ENCODE measurements at places on chromosomes 13 and 19.

DNA sequence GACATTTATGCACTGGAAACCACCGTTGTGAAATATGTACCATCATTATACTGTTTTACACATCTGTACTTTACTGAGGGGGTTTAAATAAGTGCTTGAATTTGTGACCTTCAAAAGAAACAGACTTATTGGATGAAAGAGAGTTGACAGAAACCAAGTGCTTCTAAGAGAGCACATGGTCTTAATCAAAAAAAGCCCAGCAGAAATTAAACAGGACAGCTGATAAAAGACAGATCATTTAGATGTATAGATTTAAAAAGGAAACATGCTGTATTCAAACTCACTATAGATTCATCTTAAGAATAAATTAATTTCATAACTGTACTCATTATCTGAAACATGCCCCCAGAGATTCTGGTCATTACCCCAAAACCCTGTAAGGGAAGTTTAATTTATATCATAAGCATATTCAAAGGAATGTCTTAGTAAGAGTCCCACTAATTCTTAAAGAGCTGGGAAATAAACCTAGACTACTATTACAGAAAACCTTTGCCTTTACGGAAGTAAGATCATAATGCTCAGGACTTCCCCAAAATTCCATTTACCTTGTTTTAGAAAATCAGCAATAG is 421.8 kb downstream of the DCT start:
- DNase-seq: no peak

DNA sequence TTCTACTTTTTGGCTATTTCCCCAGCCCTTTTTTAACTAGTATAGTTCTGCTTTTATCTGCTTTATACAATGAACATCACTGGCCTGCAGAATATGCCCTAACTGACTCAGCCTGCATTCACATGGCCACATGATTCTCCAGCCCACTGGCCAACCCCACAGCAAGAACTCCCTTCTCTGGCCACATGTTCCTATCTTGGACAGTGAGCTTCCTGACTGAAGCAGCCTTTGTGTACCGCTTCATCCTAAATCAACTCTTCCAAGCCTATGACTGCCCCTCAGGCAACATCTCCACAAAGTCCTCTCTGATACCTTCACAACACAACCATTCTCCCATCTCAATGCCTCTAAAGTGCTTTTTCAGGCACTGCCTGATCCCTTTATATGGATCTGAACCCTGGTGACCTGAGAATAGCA is 214.1 kb downstream of the COL4A1 start:
- DNase-seq: no peak

DNA sequence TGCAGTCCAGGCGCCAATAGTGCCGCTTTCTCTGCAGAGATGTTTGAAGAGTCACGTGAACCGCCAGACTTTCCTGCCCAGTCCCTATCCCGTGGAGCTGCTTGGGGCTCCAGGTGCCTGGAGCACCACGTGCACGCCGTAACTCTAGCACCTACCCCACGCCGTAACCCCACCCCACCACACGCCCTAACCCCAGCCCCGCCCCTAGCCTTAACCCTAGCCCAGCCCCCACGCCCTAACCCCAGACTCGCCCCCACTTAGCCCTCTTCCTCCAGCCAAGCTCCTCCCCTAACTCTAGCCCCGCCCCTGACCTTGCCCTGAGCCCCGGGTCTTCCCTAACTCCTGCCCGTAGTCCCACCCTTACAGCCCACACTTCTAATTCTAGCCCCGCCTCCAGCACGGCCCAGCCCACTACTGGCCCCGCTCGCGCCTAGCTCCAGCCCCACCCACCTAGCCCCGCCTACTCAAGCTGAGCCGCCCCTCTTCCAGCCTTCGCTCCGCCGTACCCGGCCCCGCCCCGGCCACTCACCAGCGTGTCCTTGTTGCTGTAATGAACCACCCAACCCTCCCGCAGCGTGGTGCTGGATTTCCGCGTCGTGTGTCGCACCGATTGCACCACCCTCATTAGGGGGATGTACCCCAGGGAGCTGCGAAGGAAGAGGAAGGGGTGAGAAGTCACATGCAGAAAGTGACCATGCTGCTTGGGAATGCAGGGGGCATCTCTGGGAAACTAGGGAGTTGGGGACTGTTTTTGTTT is 19.5 kb downstream of the PRKD2 start:
- no peak for DNase-seq

DNA sequence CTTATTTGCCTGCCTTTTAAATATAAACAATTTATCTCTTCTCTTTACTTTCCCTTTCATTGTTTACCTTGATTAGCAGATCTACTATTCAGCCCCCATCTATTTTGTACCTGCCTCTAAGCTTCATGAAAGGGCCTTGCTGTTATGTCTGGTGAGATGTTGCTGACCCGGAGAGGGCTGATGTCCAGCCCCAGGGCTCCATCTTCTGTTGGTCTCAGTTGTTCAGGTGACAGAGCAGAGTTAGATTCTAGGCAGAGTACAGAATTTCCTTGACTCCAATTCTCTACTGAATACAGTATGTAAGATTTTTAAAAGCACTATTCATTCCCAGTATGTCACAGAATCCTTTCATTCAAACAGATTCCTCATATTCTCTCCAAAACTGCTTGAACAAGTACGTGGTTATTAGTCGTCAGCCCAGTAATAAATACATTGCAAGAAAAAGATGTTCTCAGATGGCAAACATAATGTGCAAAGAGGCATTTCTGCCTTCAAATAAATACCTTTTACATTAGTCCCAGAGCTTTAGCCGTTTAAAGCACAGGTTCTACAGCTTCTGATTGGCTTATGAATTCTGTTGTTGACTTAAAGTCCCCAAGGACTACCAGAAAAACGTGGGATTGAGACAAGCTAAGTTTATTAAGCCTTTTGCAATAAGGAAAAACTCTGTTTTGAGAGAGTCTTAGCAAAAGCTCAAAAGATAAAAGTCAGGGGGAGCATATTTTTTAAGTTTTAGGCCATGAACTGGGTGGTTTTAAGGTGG is 159.1 kb downstream of the GPC5 start:
- DNase-seq: no peak

- DNase-seq: no peak
Observed at GRCh38 chr13:95494082-95494681, 58.3 kb upstream of the CLDN10 start.

DNA sequence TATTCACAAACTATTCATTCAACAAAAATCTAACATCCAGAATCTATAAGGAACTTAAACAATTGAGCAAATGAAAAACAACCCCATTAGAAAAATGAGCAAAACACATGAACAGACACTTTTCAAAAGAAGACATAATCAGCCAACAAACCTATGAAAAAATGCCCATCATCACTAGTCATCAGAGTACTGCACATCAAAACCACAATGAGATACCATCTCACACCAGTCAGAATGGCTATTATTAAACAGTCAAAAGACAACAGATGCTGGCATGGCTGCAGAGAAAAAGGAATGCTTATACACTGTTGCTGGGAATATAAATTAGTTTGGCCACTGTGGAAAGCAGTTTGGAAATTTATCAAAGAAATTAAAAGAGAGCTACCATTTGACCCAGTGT is 487.6 kb downstream of the GPC6 start:
- no peak for DNase-seq

DNA sequence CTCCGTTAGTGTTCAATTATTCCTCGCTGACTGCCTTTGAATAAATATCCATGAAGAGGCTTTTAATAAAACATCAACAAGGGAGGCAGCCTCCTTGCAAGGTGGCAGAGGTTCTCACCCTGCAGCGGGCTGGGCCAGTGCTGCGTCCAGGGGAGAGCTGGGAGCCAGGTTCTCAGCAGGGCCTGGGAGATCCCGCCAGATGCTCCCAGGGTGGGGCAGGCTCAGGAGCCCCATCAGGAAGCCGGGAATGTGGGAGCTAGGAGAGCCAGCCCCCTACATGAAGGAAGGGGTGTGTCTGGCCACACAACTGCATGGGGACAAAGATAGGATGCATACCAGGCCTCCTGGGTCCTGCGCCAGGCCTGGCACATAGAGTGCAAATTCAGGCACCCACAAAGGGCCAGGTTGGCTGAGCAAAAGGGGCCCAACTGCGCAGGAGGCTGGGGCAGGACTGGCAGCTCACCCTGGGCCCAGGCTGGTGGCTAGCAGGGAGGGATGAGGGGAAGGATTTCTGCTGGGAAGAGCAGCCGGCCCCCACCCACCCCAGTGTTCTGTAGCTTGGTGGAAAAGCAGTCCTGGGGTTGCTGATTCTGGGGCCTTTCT is 22.8 kb downstream of the VSTM2B start:
- DNase-seq: no peak

DNA sequence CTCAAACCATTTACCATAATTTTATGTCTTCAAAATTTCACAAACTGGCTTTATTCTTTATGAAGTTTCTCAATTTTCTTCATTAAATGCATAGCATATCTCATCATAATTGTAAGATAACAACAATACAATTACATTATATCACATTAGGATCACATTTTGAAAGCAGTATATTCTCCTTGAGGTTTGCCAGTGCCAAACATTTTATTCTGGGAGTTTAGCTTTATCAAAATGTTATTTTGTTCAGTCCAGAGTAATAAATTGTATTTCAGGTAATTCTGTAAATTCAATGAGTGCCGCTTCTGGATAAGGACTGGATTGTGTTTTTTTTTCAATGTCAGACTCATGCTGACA is 234.6 kb upstream of the MIR17HG start:
- no peak for DNase-seq

DNA sequence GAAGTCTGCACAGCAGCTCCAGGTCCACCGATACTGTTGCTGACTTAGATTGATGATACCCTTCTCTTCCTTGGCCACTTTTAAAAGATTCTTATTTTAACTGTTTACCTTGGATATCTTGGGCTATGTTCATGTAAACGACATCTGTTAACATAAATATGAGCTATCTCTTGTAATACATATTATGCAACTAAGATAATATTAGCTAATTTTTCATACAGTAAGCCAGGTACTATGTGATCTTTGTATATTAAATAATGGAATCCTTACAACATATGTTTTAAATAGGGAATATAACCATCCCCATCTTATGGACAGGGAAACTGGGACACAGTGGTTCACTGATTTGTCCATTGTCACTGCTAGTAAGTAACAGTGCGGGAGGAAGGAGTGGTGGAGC is 37.9 kb downstream of the TNFRSF19 start:
- DNase-seq: no peak

GRCh38 chr13:108407495-108407894 is 138.0 kb downstream of the TNFSF13B start:
- DNase-seq: no peak

DNA sequence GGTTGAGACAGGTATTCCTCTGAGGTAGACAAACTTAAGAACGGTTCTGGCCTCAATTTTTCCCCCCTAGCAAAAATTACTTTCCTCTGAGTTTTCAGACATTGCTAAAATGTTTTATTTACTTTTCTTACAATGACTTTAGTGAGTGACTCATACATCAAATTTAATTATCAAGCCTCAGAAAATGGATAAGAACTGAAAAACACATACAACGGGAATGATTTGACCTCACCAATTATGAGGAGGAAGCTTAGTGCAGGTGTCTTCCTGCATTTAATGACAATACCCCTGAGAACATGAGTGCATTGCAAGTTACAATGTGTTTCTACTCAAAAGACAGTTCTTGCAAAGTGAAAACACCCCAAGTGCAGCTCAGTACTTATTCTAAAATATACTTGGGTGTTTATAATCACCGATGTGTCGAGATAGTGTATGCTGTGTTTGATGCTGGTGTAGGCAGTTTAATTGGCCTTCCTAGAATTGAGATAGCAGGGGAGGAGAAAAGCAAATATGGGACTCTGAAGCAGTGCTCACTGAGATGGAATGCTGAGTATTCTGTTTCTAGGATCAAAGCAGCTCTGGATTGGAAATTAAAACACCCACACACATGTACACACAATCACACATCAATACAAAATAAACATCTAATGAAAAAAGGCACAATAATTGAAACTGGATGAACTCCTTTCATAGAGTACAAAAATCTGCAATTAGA is 189.5 kb upstream of the SLC10A2 start:
- DNase-seq: no peak

DNA sequence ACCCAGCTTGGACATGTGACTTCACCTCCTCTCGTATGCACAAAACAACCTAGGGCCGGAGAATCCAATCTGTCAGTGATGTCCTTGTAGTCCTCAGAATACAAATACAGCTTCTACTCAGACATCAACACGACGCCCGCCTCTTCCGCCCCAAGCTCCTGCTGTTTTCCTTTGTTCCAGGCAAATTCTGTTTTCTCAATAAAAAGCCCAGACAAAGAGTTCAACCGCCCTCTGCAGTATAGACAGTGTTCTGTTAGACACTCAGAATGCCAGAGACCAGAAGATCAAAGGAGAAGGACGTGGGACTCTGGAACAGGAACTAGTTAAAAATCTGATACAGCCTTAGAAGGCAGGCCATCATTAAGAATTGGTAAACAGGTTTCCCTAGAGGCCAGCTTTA is 42.0 kb upstream of the GGACT start:
- no peak for DNase-seq

DNA sequence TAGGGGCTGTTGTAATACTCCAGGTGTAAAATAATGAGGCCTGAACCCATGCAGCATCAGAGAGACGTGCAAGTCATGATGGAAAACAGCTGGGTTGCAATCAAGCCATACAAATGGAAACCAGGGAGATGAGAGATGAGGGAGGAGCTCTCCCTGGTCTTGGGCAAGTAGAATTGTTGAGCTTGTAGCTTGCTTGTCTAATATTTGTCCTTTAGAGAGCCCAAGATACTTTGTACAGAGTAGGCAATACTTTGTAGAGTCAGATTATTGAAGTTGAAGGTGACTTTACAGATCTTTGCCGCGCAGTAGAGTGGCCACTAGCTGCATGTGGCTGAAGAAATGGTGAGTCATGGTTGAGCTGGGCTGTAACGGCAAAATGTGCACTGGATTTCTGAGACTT is 8.3 kb downstream of the ATP8A2 start:
- no peak for DNase-seq

GRCh38 chr13:58960888-58961287 is 1202.8 kb downstream of the DIAPH3 start:
- DNase-seq: no peak

DNA sequence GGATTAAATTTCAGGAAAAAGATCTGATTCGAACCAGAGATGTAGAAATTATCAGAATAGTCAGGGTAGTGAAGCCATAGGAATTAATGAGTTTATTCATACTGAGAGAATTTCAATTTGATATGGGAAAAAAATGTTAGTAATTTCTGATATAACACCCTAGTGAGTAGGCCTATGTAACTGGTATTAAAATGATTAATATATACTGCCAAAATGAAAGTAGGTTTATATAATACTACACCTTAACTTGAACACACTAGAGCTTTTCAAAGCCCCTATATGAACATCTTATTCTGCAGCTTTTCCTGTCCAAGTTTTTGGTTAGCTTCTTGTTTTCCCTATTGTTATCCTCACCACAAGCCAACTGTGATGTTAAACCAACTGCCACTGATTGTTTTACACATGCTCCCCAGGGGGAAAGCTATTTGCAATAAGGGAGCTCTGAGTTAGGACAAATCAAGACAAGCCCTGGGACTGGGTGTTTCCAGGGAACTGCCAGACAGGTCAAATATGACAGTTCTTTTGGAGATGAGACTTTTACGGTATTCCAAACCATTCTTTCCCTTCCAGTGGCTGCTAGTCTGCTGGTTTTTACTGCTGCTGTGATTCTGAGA is 45.3 kb downstream of the FNDC3A start:
- DNase-seq: no peak

GRCh38 chr13:34416971-34417380 is 525.1 kb upstream of the NBEA start:
- no peak for DNase-seq

- no peak for DNase-seq
Observed at GRCh38 chr13:42477596-42478190, 96.3 kb upstream of the TNFSF11 start.

Data from T-cell (primary cell).